Esophagus muscularis mucosa (tissue), 4 donors: ENCODE measurements at places on chromosomes 4 and X.

GRCh38 chr4:38160487-38161207, 200.4 kb downstream of the PTTG2 start:
- no peak for DNase-seq

- no peak for DNase-seq
Observed at GRCh38 chr4:139603576-139604410, 47.8 kb upstream of the SETD7 start.

- no peak for DNase-seq
Observed at GRCh38 chrX:68843992-68844391, 15.2 kb downstream of the EFNB1 start.

- DNase-seq, result no peak
Observed at GRCh38 chr4:5930456-5930855, 37.6 kb upstream of the CRMP1 start.

- DNase-seq, result no peak
Observed at GRCh38 chr4:3410401-3411135, 31.2 kb upstream of the HGFAC start.

GRCh38 chr4:6773106-6773505, 9.4 kb upstream of the KIAA0232 start:
- DNase-seq, result no peak

- no peak for DNase-seq
Observed at GRCh38 chr4:121185960-121186359, 21.8 kb upstream of the TNIP3 start.

DNA sequence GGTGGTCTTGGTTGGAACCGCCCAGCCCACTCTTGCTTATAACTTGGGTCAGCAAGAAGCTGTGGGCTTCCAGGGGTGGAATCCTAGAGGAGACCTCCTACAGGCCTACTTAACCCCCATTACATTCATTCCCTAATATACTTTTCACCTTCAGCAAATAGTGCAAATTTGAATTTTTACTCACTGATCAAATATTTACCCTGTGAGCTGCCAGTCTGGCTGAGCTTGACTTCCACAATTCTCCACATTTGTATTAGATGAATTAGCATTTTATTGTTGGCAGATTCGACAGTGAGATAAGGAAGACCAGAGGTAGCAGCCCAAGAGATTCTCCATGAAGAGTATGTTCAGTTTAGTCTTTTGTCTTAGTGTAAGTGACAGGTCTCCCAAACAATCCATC, 199.6 kb downstream of the BCOR start:
- no peak for DNase-seq

- no peak for DNase-seq
Observed at GRCh38 chr4:2486981-2487380, 18.1 kb downstream of the RNF4 start.

- no peak for DNase-seq
Observed at GRCh38 chrX:47514533-47515235, 31.7 kb upstream of the ZNF41 start.

GRCh38 chr4:156959298-156959702, 12.3 kb downstream of the PDGFC start:
- no peak for DNase-seq

GRCh38 chr4:48271626-48272025, 2.0 kb upstream of the TEC start:
- no peak for DNase-seq

DNA sequence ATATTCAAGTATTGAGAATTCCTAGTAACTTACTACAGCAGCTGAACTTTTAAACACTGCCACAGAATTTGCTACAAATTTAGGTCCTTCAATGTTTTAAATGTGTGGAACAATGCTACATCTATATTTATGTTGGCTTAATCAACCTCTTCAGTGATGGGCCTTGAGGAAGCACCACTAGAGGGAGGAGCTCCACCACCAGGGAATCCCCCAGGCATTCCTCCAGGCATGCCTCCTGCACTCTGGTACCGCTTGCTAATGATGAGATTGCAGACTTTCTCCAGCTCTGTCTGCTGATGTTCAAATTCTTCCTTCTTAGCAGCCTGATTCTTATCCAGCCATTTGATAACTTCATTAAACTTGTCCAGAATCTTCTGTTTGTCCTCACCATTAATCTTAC, 190.8 kb downstream of the HTR2C start:
- DNase-seq, result no peak

GRCh38 chrX:135416546-135416945, 5.2 kb upstream of the SMIM10L2A start:
- no peak for DNase-seq

DNA sequence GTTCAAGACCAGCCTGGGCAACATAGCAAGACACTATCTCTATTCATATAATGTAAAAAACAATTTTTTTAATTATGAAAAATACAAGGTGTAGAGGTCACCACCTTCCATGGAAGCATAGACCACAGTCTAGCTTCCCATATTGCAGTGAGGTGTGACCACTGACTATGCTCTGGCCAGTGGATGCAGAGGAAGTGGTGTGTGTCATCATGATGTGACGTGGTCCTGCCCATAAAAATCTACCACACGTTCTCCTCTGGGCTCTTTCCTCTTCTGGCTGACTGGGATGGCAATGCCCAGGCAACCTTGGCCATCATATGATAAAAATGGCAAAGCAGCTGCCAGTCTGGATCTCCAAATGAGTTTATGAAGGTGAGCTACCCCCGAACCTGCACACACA, 65.7 kb downstream of the RBM47 start:
- DNase-seq, result no peak

GRCh38 chr4:25401066-25401465, 24.0 kb downstream of the ANAPC4 start:
- DNase-seq, result no peak

DNA sequence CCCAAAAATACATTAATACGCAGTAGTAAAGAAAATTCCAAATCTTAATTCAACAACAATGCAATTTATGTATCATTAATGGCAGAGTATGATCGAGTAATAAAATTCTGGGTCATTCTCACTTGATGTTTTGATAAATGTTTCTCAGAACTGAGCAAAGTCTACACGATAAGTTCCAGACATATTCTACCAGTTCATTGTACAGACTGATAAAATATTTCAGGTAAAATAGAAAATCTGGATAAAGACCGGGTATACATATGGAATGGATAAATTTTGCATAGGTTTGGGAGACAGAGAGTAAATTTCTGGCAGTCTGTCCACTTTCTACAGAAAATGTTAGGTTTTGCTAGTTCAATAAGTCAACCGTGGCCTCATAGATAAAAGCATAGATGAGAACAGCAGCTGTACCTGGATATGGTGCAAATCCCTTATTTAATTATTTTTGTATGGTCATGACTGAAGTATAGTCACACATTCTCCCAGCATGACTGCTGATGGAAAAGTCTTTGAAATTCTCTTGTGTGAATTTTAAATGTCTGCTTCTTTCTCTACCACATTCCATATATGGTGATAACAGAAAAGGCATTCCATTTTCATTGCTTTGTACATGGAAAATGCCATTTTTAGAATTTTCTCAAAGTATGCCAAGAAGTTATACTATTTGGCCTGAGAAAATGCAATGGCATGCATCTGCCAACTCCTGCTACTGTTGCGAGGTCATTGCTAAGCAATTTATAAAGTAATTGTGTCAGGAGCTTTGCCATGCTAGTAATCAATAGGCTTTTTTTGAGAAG, 301.9 kb upstream of the ARSJ start:
- no peak for DNase-seq

DNA sequence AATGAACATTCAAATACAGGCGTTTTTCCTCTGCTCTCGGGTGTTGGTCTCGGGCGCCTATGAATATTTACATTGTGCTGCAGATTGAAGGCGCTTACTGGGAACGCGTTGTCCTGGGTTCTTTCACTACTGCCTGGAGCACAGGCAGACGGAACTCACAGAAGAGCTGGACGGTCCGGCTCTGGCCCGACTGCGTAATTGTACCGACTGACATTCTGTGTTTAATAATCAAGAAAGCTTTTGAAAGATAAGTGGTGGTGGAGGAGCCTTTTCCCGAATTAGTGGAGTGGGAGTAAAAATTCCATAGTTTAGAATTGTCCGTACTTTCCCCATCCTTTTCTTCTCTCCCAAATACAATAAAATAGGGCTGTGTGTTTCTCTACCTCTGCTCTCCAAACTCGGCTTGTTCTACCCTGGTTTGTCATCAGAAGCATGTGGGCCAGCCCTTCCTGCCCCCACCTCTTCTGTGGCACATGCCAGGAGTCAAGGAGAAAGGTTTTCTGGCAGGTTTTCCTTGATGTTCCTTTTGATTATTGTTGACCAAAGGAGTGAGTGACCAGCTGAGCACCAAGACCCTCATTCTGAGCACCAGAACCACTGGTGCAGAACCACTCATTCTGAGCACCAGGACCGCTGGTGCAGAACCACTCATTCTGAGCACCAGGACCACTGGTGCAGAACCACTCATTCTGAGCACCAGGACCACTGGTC, 2.3 kb downstream of the FHDC1 start:
- no peak for DNase-seq

DNA sequence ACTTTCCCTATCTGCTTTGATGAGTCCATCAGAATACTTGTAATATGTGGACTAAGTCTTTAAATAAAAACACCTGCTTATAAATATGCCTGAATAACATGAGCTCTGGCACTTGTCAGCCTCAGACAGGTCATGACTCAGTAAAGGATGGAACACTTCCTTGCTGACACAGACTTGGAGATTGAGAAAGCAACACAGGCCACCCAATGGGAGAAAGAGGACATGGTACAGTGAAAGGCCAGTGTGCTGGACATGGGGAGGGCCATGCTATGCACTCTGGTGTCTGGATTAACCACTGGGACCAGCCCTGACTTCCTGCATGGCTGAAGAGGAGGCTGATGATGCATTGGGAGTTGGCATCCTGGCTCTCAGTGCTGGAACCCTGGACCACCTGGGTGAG, 149.5 kb downstream of the DHRSX start:
- no peak for DNase-seq

DNA sequence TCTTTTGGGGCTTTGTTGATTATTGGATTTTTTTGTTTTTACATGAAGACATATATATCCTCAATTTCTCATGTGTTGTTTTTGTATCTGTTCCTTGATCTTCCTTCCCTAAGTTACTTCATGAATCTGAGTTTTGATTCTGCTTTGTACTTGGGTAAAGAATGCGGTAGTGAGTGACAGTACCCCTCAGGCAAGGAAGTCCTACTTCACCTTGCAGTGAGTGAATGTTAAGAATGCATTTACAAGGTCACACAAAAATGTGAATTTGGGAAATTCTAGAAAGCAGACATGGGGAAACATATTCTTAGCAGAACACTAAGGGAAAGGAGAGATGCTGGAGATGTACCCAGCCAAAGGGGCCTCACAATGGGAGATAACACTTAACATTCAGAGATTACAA, 373.1 kb upstream of the LCORL start:
- DNase-seq, result no peak

DNA sequence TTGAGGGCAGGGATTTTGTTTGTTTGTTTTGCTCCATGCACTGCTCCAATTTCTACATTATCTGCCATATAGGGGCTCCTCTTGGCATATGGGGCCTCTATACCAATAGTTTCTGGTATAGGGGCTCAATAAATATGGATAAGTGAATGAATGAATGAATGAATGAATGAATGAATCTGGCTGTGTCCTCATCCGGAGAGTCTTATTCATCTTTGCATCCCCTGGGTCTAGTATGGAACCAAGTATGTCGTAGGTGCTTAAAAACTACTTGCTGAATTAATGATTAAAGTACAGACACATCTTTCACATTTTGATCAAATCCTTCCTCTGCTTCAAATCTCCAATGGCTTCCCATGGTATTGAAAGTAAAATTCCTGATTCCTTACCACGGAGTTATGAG, 80.1 kb downstream of the DRD5 start:
- no peak for DNase-seq

DNA sequence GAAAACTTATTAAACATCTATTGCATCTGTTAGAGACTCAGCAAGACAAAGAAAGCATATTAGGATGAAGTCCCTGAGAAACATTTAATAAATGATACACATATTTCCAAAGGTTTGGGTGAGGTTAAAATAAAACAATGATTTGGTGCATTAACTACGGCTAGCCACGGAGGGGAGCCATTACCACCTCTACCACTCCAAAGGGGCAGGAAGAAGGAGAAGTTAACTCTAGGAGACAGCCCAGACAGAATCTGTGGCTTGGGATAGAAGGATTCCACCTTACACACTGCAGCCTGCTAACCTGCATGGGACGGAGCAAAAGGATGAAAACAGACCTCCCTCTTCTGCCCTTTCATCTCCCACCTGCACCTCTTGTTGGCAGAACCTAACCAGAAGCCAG, 189.1 kb upstream of the C1QTNF7 start:
- no peak for DNase-seq
